ENCODE measurements at places on chromosomes 1 and 21.

- DNase-seq: no peak
Observed at GRCh38 chr1:178962853-178963711, 62.6 kb upstream of the FAM20B start.

DNA sequence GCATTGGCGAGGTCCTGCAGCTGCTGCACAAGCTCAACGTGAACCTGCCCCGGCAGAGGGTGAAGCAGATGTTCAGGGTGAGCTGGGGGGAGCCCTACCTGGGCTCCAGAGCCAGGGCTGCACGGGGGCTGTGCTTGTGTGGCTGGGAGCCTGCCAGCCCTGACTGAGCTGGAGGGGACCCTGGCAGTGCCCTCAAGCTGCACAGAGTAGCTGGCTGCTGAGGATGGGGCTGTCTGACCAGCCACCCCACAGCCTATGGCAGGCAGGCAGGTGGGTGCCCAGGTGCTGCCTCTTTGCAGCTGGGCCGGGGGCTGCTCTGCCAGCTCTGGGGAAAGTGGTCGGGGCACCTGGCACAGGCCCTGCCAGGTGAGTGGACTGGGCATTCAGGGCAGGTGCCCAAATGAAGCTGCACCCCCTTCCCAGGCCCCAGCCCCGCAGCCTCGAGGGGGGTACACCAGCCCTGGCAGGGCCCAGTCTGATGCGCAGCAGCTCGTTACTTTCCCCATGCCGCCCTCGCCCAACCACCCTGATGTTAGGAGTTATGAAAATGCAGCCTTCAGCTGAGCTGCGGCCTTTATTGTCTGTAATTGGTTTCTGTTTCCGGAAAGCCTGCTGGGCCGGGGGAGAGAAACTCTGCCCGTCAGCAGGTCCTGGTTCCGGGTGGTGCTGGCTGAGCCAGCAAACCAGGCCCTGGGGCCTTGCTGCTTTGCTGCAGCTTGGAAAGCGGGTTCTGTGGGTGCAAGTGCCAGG is 4.3 kb downstream of the PLCH2 start:
- no peak for DNase-seq

DNA sequence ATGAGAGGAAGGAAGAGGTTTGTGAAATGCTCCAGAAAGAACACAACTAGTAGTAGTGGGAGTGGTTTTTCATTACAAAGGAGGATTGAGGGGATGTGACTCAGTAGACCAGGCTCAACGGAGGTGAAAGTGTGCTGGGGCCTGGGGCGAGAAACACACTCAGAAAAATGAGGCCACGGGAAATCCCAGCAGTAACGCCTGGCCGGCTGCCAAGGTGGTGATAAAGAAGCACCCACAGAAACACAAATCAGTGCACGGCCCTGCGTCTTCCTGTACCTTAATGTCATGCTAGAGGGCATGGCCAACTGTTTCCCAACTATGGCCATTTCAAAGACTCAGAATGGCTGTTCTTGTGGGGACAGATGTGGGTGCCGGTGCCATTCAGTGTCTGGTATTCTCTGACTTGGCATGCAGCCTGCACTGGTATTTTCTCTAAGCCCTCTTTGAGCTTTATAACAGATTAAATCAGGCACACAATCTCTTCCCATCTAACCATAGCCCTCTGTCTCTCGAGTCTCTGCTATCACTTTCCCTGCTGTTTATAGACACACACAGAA is 38.2 kb downstream of the URB2 start:
- no peak for DNase-seq

DNA sequence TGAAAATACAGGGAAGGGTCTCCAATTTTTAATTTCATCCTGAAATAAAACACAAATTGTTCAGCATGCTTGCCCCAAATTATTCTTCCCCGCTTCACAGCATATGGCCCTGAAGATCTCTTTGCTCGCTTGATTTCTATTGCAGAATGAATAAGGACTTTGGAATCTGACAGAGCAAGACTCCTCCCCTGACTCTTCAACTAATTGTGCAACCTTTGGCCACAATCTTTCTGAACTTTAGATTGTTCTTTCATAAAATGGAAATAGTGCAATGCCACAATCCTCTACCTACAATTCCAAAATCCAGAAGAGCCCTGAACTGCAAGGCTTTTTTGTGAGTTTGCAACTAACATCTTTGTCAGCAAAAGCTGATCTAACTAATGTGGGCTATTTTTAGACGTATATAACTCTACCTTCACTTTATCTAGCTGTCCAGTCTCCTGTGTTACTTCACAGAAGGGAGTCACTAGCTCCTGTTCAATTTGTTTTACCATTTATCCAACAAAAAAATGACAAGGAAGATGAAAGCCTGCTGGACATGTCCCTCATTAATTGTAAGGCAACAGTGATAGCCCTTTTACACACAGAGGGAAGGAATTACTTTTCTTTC is 13.4 kb downstream of the RNASEL start:
- peak; percentile 44 for DNase-seq

DNA sequence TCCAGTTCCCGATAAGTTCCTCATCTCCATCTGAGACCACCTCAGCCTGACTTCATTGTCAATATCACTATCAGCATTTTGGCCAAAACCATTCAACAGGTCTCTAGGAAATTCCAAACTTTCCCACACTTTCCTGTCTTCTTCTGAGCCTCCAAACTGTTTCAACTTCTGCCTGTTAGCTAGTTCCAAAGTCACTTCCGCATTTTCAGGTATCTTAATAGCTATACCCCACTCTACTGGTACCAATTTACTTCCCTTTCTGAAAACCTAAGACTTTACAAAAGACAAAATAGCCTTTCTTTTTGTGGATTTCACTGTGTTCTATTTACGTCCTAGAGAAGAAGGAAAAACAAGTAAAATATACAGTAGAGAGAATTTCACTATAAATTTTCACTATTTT is 147.0 kb upstream of the FMN2 start:
- no peak for DNase-seq

DNA sequence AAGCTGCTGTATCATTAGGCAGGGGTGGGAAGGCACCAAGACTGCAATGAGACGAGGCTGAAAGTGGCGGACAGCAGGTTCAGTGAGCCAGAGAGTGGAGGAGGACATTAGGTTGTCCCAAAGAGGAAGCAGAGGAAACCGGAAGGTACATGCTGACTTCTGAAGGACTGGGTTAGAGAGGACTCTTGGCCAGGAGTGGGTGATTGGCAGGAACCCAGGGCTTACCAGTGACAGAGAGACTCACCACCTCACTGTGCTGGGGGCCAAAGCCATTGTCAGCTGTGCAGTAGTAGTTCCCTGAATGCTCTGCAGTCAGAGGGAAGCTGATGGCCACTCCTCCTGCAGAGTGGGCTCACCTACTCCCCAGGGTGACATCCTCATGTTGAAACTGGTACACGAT is 41.9 kb upstream of the FCRL4 start:
- no peak for DNase-seq

GRCh38 chr1:72568113-72568512 is 285.8 kb upstream of the NEGR1 start:
- DNase-seq: no peak

DNA sequence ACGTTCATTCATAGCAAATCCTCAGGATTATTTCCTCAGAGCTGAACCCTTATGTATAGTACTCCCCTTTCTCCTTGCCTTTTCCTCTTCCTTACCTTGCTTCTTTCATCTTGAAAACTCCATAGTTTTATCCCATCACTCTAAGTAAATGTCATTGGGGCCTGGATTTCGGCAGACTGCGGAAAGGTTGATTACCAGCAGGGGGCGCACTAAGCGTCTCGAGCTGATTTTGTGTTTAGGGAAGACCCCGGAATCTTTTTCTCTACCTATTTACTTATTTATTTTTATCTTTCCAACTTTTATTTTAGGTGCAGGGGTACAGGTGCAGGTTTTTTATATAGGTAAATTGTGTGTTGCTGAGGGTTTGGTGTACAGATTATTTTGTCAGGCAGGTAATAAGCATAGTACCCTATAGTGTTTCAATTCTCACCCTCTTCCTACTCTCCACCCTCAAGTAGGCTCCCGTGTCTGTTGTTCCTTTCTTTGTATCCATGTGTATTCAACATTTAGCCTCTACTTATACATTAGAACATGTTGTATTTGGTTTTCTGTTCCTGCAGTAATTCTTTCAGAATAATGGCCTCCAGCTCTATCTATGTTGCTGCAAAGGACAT is 11.4 kb upstream of the MTARC1 start:
- no peak for DNase-seq

DNA sequence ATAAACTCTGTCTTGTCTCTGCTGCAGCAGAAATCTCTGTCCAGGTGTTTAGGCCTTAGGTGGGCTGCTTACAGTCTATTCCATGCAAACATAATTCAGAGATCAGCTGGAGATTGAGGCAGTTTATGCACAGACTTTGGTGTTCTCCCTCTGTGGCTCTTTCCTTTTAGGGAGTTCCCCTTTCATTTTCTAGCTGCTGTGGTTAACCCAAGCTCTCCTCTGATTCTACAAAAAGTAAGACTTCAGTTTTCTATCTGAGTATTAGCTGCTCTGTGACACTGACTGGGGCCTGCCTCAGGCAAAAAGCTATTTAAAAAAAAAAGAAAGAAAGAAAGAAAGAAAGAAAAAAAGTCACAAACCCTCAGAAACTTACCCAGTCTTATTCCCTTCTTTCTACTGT is 211.1 kb downstream of the CAMTA1 start:
- no peak for DNase-seq

DNA sequence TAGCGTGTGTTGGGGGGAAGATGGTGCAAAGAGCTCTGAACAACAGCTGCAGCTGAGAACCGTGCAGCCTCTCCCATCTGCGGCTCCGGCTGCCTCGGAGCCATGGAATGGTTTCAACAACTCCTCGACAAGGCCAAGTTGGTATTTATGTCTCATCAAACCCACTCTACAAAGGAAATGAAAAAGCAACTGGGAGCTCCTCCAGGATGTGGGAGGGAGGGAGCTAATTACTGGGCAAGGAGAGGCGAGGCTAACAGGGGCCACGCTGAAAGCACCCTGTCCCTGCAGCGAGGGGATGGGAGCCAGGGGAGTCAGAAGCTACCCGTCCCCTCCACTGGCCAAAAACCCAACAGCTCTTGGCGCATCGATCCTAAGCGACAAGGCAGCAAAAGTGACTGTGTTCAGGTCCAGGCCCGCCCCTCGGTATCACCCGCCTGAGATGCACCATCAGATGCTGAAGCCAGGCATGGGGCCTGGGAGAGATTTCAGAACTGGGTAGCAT is 63.1 kb downstream of the ACOT7 start:
- peak; percentile 54 for DNase-seq

DNA sequence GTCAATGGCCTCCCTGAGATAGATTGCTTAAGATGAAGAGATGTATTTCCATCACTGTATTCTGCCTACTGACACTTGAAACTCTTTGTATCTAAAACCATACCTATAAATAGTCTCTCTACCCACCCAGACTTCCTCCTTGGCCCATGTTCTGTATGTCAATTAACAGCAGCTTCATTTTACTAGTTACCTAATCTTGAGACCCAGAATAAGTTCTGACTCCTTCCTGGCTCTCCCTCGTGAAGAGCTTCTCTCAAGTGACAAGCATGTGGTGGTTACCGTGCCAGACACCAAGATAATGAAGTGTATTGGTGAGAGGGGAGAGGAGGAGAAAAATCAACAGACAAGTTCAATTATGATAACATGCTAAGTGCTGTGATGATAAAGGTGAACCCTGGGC is 128.8 kb upstream of the RAVER2 start:
- no peak for DNase-seq

- DNase-seq: no peak
Observed at GRCh38 chr21:14382486-14382834, 486 bp downstream of the HSPA13 start.

- no peak for DNase-seq
Observed at GRCh38 chr1:37073854-37074379, 39.6 kb upstream of the GRIK3 start.

GRCh38 chr1:98256700-98257099 is 335.9 kb upstream of the DPYD start:
- DNase-seq: no peak

DNA sequence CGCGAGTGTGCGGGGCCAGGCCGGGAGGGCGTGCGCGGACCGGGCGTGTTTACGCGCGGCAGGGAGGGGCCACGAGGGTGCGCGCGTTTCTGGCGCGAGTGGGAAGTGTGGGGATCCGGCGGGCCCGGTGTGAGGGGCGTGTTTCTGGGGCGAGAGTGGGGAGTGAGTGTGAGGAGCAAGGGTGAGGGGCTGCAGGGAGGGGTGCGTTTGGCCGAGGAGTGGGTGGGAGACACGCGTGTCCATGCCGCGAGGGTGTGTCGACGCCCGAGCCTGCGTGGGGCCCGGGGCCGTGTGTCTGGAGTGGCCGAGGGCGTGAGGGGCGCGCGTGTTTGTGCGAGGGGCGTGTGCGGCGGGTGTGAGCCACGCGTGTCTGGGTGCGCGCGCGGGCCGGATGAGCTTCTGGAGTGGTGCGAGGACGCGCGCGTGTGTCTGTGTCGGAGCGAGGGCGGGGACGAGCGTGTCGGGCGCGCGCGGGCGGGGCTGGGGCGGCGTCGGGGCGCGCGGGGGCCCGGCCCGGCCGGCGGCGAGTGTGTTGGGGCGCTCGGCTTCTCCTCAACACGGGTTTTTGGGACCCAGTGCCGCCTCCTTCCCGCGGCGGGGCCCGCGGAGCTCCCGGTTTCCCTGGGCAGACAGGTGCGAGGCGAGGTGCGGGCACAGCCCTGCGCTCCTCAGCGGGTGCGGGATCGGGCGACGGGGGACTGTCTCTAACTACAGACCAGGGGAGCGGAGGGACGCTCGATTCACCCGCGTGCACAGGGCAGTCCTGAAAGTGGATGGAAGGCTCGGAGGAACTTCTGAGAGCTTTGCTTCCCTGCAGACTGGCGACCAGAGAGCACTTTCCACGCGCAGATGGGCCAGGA is 65.8 kb upstream of the VAMP3 start:
- no peak for DNase-seq

- DNase-seq: no peak
Observed at GRCh38 chr1:156903328-156904091, 10.0 kb downstream of the PEAR1 start.

- no peak for DNase-seq
Observed at GRCh38 chr1:97163591-97164275, 442.1 kb downstream of the PTBP2 start.

DNA sequence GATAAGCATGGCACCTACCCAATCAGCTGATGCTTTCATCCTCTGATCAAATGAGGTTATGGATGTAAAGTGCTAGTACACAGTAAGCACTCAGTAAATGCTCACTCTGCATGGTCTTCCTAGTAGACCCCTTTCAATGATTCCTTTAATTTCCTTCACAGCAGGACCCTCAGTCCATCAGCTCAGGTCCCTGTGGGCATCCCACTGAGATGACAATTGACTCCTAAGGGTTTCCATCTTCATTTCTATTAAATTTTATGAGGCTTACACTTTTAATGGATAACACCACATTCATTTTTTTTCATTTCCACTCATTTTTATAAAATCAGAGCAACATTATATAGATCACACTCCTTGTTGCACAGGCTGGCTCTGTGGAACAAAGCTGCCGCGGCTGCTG is 12.8 kb downstream of the RHOU start:
- DNase-seq: no peak

All from AG09319 (cell line).